ENCODE measurements at places on chromosomes 6 and 20.

DNA sequence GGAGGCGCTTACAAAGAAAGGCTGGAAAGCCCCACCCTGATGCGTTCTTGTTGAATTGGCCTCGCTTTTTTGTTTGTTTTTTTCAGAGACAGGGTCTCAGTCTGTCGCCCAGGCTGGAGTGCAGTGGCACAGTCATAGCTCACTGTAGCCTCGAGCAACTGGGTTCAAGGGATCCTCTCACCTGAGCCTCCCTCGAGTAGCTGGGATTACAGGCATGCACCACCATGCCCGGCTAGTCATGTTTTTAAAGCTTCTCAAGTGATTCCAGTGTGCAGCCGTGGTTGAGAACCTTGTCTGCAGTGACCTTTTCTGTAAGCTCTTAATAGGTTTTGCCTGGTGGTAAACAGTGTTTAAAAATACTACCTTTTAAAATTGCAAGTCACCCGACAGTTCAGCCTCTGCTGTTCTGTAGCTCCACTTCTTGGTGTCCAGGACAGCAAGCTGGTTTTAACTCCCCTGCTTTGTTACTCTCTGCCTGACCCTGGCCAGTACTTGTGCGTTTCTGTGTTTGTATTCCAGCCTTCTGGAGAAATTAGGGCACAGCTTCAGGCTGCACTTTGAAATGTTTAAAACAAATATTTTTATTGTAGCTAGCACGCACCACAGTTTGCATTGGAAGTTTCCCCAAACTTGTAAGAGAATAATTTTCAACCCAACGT, 54.4 kb downstream of the KDM1B start:
- no peak for DNase-seq

- no peak for DNase-seq
Measured at GRCh38 chr6:34934516-34934915, 45.5 kb downstream of the ANKS1A start.

- DNase-seq = no peak
Measured at GRCh38 chr20:4439461-4439860, 282.2 kb upstream of the PRND start.

GRCh38 chr6:110378552-110378951, 20.4 kb upstream of the METTL24 start:
- no peak for DNase-seq

GRCh38 chr6:41157323-41157722, 3.2 kb upstream of the TREML1 start:
- DNase-seq = no peak

DNA sequence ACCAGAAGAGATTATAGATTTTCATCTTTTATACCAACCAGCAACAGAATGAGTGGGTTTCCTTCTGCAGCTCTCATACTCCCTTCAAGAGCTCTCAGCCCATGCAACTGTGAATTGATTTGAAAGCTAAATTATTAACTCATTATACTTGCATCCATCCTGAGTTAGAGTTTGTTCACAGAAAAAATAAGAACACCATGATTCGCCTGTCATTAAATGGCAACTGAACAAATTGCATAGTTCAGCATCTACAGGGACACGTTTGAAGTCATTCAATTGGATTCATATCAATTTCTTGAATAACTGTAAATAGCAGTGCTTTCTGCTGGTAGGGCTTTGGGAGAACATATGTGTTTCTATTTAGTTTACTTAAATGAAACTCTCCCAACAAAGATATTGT, 65.7 kb downstream of the NKAIN2 start:
- no peak for DNase-seq

DNA sequence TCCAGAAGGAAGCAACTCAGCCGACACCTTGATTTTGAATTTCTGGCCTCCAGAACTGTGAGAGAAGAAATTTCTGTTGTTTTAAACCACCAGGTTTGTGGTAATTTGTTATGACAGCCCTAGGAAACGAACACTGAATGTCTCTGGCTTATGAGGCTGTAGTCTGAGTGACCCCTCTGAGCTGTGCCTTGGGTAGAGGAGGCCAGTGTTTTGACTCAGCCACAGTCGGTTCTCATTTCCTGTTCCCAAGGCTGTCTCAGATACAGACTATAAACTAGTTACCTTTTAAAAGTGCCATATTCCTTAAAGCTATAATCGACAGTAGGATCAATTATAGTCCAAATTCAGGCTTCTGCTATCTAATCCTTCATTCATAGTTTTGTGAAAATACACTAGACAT, 391.2 kb upstream of the MAP3K7 start:
- DNase-seq = no peak

DNA sequence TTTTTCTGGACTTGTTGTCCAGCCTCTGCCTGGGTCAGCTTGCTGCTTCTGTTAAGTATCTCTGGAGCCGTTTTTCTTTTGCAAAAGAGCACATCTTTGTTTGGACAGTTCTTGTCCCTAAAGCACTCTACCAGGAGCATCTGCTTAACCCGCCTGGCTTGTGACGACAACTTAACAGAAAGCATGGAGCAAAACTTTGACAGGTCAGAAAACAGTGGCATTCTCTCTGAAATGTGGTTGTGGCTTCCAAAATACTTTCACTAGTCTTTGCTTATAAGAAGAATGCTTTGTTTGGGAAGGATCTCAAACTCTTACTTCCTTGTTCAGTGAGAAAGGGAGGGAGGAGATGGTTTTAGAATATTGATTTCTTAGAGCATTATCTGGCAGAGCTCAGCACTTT, 47.6 kb downstream of the CD109 start:
- no peak for DNase-seq

GRCh38 chr6:15752820-15753219, 90.0 kb upstream of the DTNBP1 start:
- DNase-seq = no peak

GRCh38 chr6:116108836-116109235, 8.2 kb downstream of the NT5DC1 start:
- no peak for DNase-seq

DNA sequence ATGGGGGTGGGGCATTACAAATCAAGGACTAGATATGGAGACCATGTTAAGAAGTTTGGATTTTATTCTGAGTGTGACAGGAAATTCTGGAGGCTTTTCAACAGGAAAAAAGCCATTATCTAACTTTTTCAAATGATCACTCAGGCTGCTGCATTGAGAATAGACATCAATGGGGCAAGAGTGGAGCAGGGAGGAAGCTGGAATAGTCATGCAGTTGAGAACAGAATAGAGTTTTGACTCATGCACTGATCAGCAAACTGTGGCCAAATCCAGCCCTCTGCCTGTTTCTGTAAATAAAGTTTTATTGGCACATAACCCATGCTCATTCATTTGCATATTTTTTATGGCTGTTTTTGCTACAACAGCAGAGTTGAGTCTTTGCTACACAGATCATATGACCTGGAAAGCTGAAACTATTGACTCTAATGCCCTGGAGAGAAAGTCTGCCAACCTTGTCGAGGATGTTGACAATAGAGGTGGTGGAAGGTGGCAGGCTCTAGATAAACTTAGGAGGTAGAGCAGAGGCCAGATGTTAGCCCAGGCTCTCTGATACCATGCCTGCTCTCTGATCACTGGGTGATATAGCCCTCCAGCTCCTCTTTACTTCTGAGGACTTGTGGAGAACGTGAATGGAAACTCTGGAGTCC, 441.8 kb downstream of the PTPRT start:
- DNase-seq = no peak

- DNase-seq = no peak
Measured at GRCh38 chr6:126513198-126513597, 173.3 kb downstream of the CENPW start.

- DNase-seq = no peak
Measured at GRCh38 chr20:49610691-49611538, 43.0 kb upstream of the PTGIS start.

- DNase-seq = no peak
Measured at GRCh38 chr20:50675671-50676376, 15.5 kb downstream of the RIPOR3 start.

- DNase-seq = no peak
Measured at GRCh38 chr6:124356811-124357210, 553.1 kb downstream of the NKAIN2 start.

DNA sequence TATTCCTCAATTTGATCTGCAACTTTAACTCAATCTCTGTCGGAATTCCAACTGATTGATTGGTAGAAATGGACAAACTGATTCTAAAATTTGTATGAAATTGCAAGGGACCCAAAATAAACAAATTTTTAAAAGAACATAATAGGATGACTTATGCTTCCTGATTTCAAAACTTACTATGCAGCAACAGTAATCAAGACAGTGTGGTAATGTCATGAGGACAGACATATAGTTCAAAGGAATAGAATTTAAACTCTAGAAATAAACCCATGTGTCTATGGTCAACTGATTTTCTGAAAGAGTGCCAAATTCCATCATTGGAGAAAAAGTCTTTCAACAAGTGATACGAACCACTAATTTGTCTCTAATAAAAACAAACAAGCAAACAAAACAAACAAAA, 1320.1 kb upstream of the GJE1 start:
- DNase-seq = no peak

- DNase-seq = no peak
Measured at GRCh38 chr6:108734271-108734922, 113.8 kb upstream of the ARMC2 start.

- no peak for DNase-seq
Measured at GRCh38 chr20:43766385-43766784, 39.6 kb upstream of the GTSF1L start.

GRCh38 chr6:89081129-89081422, 525 bp downstream of the PNRC1 start:
- no peak for DNase-seq

- no peak for DNase-seq
Measured at GRCh38 chr6:98942263-98942803, 5.4 kb downstream of the FBXL4 start.

GRCh38 chr6:112348334-112348874, 1.3 kb downstream of the RFPL4B start:
- no peak for DNase-seq

GRCh38 chr6:56051202-56051598, 175.8 kb upstream of the BMP5 start:
- DNase-seq = no peak

GRCh38 chr20:59064214-59064722, 21.7 kb upstream of the PRELID3B start:
- no peak for DNase-seq

GRCh38 chr6:100626721-100627120, 162.0 kb upstream of the SIM1 start:
- no peak for DNase-seq

DNA sequence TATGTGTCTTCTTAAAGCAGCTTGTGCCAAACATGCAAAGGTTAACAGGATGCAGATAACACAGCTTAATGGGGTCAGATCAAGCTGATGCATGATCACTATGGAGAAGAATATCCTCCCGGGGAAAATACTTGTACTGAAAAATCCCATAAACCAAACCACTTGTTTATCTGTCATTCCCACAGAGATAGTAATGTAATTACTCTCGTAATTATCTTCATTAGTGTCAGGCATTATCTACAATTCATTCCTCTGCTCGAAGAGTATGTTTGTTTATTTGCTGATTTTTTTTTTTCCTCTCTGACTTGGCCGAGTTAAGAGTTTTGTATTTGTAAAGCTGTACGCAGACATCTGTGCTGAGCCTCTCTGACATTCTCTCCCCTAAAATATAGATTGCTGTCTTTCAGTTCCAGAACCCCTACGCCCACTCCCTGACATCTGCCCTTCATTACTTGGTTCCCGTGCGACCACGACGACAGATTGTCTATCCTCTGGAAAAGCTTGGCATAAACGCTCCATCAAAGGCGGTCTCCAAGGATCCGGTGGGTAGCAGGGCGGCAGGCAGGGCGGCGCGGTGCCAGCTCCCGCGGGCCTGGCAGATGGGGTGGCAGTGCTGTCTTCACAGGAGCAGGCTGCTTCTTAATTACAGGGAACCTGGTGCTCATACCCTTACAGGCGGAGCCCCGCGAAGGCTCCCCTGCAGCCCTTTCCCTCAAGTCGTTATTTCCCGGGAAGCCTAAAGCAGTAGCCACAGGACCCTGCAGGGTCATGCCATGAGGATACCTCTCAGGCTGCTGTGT, 147.2 kb downstream of the CFAP61 start:
- no peak for DNase-seq

GRCh38 chr6:53309059-53309900, 39.5 kb downstream of the ELOVL5 start:
- DNase-seq = no peak

DNA sequence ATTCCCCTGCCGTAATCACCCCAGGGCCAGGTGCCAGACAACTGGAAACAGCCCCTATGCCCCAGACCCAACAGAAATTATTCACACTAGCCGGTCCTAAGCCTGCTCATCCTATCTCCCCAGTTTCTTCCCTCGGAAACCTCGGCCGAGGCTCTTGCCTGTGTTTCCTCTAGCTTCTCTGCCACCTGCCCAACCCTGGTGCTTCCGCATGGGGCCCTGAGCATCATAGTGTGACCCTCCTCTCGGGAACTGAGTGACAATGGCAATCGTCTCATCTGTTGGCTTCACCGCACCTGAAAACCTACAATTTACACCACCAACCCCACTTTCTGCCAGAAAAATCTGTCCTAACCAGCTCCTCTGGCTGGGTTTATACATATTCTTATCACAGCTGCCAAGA, 257.3 kb downstream of the SOD2 start:
- no peak for DNase-seq

DNA sequence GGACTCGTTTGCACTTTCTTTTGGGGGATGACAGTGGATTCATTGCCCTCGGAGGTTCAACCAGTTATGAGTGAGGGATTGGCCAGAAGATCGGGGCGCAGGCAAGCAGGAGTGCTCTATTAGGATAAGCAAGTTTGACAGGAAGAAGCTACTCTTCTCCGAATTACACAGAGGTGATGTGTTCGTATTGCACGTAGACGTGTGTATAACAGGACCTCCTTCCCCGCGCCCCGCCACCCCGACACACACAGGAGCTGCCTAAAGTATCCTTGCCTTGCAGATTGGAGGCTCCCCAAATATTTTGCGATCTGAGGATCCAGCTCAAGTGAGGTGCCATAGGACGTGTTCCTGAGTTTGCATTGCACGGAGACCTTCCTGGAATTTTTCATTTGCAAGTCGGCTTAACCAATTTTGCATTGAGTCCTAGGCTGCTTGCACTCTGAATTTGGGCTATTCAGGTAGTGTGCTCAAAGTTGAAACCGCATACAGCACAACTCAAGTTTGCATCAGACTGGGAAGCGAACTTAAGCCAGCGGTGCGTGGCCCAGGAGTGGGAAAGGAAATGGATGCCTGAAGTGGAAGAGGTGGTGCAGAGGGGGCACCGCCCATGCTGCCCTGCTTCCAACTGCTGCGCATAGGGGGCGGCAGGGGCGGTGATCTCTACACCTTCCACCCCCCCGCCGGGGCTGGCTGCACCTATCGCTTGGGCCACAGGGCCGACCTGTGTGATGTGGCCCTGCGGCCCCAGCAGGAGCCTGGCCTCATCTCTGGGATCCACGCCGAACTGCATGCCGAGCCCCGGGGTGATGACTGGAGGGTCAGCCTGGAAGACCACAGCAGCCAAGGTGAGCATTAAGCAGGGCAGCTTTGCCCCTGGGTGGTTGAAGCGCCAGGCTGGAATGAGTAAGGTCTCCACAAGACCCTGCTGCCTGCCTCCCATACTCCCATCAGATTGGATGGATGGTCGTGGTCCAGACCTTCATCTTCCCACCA, 770 bp downstream of the TCF19 start:
- DNase-seq = no peak

- DNase-seq = no peak
Measured at GRCh38 chr6:23681743-23682142, 444.3 kb upstream of the NRSN1 start.
